ENCODE measurements at places on chromosomes 5 and 9.

DNA sequence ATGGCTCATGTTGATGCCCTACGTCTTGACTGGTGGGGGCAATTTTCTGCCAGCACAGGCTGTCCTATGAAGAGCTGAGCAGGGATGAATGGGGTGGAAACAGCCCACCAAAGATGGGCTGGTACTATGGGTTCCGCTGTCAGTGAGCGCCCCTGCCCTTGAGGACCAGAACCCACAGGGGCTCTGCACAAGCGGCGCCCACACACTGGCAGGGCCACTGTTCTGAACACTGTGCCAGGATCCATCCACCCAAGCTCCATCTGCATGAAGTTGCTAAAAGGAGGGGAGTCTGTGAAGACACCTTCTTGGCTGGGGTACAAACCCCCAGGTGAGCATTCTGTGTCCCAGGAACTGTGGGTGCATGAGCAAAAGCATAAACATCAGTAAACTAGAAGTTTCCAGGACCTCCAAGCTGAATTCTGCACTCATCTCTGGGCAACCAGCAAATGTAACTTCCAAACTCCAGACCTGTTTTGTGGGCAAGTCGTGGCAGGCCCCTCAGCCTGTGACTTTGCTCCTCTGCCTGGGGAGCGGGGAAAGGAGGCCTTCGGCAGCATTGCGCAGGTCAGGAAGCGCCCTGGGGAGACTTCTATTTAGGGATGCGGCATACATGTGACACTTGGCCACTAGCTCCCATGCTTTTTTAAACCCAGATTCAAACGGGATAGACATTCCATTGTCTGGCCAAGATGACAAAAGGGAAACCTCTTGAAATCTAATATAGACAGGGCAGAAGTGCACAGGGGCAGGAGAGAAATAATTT lies 48.9 kb downstream of the PTPN3 start:
- no peak for DNase-seq

DNA sequence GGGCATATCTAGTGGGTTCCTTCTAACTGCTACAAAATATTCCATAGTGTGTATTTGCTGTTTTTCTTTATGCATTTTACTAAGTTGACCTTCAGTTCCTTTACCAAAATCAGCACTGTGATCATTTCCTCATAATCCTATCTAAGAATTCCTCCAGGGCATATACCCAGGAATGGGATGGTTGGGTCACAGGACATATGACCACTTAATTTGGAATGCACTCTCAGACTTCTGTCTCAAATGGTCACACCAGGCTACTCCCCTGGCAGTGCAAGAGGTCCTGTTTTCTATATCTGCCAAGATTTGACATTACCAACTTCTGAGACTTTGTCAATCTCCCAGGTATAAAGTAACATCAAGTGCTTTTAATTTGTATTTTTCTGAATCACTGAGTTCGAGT lies 63.9 kb downstream of the ADAMTS12 start:
- DNase-seq = no peak

DNA sequence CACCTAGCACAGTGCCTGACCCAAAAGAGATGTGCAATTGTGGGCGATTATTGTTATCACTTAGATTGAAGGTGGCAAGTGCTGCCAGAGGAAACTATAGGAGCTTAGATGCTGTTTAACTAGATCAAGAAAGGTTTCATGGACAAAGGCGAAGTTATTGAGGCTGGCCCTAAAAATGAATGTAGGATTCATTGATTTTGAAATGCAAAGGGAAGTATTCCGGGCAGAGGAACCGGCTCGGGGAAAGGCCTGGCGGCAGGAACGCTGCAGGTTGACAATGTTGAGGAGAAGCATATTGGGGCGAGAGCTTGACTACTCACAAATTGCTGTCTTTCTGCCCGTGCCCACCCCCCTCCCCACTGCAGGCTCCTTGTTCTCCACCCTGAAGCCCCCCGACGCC lies 37.4 kb upstream of the TTC1 start:
- DNase-seq = no peak

- DNase-seq = no peak
Observed at GRCh38 chr5:6424110-6424659, 24.5 kb upstream of the UBE2QL1 start.

- DNase-seq = no peak
Observed at GRCh38 chr5:57900381-57900944, 417.9 kb upstream of the ACTBL2 start.

DNA sequence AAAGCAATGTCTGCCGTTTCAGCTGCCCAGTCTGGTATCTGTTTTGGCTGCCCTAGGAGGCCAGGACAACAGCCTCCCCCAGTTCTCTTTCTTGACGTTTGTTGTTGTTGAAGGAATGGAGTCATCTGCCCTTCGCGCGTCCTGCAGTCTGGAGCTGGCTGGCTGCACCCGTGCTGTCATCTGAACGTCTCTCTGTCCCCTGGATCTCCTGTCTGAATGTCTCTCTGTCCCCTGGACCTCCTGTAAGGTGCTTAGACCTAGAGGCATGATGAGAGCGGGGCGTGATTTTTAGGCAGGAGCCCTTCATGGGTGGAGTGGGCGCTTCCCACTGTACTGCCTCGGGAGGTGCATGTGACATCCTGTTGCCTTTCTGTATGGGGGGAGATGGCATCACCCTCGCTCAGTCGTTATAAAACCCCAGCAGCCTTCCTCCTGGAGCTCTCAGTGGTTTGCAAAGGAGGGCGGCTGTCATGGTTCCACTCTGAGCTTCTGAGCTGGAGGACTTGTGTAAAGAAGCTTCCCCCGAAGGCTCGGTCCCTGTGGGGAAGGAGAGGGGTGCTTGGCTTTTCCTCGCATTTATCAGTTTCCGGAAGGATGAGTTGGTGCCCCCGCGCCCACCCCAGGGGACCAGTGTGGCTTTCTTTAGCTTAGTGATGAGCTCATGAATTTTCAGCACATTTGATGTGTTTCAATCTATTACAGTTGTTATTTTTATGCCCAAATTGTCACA lies 49.8 kb upstream of the OLFM1 start:
- DNase-seq = no peak

- no peak for DNase-seq
Observed at GRCh38 chr9:83792746-83793145, 24.8 kb downstream of the GKAP1 start.

- DNase-seq = no peak
Observed at GRCh38 chr5:125496393-125496792, 750.0 kb upstream of the ZNF608 start.

DNA sequence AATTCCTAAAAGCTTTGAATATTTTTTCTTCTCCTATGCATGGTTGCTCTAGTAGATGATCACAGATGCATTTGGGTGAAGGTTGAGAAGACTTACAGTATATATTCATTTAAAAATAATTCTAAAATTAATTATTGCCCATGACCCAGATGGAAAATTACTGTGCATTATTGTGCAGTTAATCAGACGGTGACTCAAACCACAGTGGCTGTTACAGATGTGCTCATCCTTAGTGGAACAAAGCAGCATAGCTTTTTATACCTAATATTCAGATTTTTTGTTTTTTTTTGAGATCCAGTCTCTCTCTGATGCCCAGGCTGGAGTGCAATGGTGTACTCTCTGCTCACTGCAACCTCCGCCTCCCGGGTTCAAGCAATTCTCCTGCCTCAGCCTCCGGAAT lies 10.7 kb downstream of the OR2V1 start:
- DNase-seq = no peak

DNA sequence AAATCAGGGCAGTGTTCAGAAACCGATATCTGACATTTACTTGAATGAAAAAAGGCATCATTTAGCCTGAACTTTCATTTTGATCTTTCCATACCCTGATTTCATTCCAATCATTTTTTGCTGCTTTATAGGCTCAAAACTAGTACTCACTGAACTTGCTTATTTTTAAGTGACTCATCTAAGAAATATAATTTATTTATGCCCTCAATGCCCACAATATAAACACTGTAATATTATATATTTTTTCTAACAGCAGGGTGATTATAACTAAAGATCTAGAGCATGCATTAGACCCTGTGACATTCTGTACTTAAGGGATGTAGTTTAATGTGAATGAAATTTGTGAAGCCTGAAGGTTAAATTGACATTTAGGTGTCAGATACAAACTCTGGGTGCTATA lies 446.1 kb upstream of the CDH10 start:
- DNase-seq = no peak

DNA sequence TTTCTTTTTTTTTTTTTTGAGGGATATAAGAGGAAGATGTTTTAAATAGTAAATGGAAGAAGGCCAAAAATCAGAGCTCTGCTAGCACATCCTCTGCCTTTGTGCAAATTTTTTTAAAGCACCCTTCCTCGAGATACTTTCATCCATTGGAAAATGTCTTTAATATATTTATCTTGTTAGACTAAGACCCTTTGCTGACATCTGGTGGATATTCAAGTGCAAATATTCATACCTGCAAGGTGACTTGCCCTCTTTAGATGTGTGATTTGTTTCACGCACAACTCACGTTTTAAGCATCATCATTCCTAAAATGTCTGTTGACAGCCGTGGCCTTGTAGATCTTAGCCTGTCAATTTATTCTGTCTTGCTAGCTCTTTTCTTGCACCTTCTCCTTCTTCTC lies 258.5 kb downstream of the AGTPBP1 start:
- no peak for DNase-seq

DNA sequence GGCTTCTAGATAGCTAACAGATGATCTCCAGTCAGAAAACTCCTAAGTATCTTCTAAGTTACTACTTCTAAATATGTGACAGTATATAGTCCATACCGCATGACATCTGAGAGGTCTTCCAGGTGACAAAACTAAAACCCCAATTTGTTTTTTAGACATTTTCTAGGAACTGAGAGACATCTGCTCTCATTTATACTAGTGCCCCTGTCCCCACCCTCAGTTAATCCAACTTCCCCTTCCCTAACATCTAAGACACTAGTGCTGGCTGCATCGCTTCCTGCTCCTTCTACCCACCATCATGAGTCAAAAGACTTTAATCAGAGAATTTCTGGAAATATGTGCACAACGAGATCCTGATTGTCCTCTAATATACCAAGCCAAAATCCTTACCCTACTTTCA lies 37.9 kb downstream of the FBXW11 start:
- DNase-seq = no peak

DNA sequence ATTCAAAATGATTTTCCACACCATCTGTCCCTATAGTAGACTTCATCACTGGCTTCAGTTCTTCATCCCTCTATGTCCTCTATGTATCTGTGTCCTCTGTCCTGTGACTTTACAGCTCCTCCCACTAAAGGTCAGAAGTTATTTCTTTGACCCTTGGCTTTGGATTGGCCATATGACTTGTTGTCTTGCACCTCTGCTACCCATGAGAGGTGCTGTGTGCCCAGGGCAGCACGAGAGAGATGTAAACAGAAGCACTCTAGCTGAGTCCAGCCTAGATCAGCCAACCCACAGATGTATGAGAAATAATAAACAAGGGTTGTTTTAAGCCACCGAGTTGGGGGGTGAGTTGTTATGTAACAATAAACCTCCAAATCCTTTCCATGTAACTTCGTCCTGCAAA lies 63.4 kb upstream of the ENTREP1 start:
- no peak for DNase-seq

GRCh38 chr5:114249823-114250222 lies 112.0 kb upstream of the KCNN2 start:
- no peak for DNase-seq

DNA sequence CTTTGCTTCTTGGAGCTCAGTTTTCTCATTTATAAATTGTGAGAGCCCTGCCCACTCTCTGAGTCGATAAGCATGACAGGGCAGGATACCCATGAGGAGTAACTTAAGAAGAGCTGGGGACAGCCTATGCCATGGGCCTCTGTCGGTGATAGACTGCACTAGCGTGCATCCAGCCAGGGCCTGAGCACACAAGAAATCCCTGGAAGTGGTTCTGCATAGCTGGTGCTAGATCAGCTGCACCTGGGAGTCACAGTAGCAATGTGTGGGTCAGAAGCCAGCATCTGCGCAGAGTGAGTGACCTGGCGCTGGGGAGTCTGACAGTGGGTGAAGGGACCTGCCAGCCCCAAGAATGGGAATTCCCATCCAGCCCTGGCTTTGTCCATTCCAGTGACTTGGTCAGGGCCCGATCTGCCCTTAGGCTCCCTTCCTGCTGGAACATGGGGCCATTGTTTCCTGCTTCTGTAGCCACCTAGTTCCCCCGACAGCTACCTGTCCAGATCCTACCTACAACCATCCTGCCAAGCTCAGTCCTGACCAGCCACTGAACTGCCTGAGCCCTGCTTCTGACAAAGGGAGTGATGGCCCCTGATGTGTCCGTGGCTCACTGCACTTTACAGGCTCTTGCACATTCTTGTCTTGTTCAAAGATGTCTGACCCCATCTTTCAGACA lies 35.9 kb upstream of the NANS start:
- no peak for DNase-seq

DNA sequence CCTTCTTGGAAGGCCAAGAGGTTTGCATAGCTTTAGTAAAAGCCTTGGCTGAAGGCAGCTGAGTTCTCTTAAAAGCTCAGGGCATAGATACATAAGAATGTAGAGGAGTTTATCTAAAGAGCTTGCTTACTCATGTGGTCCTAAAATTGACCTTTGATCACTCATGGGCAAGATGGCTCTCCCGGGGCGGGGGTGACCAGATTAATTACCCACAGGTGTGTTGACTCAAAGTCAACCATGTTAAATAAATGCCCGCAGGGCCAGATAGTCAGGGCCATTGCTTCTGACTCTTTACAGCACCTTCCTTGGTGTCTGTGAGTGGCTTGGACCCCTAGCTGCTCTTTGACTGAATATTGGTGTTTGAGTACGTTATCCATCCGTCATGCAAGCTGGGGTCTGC lies 33.1 kb upstream of the GHR start:
- DNase-seq = no peak

DNA sequence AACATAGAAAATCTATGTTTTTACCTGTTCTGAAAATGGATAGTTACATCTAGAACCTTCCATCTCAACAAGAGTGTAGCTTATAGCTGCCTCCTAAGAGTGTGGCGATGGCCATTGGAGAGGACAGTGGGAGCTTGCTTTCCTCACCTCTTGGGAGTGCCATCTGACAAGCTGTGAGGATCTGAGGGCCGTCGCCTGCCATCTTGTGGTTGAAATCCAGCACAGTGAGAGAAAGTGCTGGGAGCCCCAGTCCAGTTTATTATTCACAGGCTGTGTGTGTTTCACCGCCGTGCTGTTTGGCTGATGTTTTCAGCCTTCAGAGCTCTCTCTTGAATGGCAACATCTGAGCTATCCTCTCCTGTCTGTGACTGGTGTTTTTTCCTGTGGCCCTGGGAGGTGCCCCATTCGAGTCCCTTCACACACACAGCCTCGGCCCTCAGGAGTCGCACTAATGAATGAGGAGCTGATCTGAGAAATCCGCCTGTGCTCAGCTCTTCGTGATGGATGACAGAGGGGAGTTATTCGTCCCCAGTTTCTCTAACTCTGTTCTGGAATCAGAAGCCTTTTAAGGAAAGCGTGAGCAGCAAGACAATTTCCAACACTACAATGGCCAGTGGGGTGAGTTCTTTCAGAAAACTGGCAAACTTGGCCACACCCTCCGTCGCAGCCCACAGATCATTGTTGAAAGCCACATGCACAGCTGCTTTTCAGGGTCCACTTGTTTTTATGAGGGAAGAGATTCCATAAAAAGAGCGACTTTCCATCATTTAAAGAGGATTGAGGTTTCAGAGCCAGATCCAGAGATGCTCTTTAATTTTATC lies 170.3 kb downstream of the PDZD2 start:
- DNase-seq = no peak

Measured in HS-27A (cell line).